CD4-positive, alpha-beta T cell (primary cell): ENCODE measurements at places on chromosomes 7 and 10.
A peak's percentile ranks its signal among the peaks of the same experiment; 100 is the strongest.

DNA sequence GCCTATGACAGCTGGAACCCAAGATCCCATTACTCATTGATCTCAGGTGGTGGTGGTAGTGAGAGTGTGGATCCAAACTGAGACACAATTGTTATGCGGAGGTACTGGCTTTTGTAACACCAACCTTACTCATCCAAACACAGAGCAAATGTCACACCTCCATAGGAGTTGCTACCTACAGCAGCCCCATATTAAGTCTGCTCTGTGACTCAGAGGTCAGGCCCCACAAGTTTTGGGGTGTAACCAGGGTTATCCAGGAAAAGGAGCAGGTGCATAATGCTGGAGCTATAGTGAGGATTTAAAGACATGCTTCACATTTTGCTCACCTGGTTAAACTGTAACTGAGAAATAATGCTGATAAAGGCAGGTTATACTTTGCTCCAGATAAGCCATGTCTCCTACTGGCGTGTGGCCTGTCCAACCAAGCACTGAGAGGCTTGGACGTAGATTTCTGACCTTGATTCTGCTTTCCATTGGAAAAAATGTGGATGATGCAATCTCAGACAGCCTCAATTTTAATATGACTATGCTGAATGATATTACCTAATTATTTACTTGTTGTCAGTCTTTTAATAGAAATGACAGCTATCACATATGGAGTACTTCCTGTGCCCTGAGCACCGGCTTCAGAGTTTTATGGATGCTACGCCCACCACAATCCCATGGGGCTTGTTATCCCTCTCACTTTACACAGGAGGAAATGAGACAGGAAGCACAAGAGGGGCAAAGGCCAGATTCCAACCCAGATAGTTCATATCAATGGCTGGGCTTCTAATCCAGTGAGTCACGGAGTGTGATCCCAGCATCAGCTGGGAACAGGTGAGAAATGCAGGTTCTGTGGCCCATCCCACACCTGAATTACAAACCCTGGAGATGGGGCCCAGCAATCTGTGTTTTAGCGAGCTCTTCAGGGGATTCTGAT lies 181.3 kb downstream of the CHN2 start:
- no peak for DNase-seq

GRCh38 chr7:23938937-23939552 lies 229.0 kb downstream of the STK31 start:
- no peak for DNase-seq

DNA sequence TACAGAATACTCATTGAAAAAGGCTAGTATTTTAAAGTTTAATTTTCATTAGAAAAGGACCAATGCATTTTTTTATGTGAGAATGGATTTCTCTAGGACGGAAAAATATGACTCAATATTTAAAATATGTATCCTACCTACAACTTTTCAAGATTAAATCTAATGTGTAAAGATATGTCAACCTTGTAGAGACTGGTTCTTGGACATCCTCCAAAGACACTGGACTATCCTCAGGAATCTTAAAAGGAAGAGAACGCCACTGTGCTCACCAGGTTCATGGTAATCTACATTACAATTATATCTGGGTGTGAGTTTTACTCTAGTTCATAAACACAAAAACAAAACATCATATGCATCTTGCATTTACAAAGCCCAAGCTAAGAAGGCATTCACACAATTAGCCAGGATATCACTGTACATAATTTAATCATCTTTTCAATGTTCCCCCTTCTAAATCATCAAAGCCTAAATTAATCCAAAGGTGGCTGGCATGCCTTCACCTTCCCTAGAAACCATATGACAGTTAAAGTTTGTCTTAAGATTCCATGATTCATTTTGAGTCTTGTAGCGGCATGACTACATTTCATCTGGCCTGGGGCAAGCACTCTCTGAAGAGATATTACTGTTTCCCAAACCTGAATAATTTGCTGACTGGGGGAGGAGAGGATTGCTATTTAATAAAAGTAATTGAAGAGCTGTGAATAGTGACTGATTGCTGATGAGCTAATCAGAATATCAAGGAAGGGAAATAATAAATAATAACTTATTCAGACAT lies 12.0 kb downstream of the SGCE start:
- DNase-seq, result no peak

GRCh38 chr7:104362756-104363155 lies 34.4 kb downstream of the LHFPL3 start:
- no peak for DNase-seq

DNA sequence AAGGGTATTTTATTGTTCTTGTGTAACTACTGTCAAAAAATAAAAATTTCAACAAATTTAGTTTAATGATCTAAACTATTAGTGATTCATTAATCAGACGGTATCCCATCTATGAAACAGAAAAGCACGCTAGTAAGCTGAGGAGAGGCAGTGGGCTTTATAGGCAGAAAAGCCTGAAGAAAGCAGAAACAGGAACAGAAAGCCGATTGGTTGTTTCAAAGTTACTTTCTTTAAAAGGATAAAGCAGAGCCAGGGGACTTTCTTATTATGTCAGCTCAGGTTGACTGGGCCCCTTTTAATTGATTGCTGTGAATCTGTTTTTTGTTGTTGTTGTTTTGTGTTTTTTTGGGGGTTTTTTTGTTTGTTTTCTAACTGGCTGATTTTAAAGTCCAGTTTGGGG lies 105.5 kb downstream of the TES start:
- DNase-seq, result no peak

GRCh38 chr7:27209933-27210440 lies 10.1 kb upstream of the HOXA13 start:
- DNase-seq, result no peak

- DNase-seq, result no peak
Measured at GRCh38 chr10:70673043-70673928, 980 bp downstream of the ADAMTS14 start.

GRCh38 chr7:13117592-13117991 lies 430.2 kb downstream of the ARL4A start:
- no peak for DNase-seq

DNA sequence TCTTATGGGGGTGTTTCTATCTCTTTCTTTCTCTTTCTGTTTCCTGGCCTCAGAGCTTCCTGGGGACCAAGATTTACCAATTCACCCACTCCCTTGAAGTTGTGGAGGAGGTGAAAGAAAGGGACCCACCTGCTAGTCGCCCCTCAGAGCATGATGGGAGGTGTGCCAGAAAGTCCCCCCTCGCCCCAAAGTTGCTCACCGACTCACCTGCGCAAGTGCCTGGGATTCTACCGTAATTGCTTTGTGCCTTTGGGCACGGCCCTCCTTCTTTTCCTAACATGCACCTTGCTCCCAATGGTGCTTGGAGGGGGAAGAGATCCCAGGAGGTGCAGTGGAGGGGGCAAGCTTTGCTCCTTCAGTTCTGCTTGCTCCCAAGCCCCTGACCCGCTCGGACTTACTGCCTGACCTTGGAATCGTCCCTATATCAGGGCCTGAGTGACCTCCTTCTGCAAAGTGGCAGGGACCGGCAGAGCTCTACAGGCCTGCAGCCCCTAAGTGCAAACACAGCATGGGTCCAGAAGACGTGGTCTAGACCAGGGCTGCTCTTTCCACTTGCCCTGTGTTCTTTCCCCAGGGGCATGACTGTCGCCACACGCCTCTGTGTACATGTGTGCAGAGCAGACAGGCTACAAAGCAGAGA lies 12.2 kb downstream of the AQP1 start:
- no peak for DNase-seq

- DNase-seq, result no peak
Measured at GRCh38 chr10:53123311-53123710, 350.7 kb upstream of the MBL2 start.

- DNase-seq, result no peak
Measured at GRCh38 chr10:37489658-37490003, 364.2 kb downstream of the ANKRD30A start.

DNA sequence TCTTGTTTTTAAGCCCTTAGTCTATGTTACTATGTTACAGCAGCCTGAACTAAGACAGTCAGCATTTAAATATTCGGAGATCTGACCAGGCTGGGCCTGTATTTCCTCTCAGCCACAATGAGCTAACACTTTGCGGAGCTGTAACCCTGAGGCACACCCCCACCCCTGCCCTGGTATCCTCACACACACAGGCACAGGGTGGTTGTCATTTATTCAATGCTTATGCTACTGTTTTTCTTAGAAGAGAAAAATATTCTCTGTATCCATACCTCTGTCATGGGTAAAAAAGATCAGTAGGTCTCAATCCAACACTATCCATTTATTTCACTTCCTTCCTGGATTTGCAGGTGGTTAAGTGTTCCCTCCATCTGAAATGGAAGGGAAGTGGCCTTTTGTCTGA lies 80.3 kb upstream of the TRIL start:
- no peak for DNase-seq

- DNase-seq, result no peak
Measured at GRCh38 chr10:17084258-17084657, 45.4 kb downstream of the CUBN start.

- no peak for DNase-seq
Measured at GRCh38 chr7:143258831-143259230, 4.4 kb upstream of the GSTK1 start.

DNA sequence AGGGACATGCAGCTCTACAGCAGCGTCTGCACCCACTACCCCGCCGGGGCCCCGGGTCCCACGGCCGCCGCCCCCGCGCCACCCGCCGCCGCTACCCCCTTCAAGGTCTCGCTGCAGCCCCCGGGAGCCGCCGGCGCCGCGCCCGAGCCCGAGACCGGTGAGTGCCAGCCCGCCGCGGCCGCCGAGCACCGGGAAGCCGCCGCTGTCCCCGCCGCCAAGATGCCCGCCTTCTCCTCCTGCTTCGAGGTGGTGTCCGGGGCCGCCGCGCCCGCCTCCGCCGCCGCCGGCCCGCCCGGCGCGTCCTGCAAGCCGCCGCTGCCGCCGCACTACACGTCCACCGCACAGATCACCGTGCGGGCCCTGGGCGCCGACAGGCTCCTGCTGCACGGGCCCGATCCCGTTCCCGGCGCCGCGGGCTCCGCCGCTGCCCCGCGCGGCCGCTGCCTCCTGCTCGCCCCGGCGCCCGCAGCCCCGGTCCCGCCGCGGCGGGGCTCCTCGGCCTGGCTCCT lies 631 bp downstream of the OTUD1 start:
- DNase-seq, result peak; percentile 20

DNA sequence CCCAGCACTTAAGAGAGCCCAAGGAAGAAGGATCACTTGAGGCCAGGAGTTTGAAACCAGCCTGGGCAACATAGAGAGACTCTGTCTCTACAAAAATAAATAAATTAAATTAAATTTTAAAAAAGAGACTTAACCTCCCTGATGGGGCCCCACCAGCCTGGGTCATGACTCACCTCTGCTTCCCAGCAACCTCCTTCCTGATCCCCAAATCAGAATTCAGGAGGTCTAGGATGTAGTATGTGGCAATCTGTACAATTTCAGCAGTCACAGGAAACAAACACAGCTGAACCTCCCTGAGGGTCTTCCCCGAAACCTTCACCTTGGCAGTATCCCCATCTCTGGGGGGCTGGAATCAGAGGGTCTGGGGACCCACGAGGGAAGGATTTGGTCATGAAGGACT lies 9.7 kb upstream of the PPP1R35 start:
- no peak for DNase-seq

DNA sequence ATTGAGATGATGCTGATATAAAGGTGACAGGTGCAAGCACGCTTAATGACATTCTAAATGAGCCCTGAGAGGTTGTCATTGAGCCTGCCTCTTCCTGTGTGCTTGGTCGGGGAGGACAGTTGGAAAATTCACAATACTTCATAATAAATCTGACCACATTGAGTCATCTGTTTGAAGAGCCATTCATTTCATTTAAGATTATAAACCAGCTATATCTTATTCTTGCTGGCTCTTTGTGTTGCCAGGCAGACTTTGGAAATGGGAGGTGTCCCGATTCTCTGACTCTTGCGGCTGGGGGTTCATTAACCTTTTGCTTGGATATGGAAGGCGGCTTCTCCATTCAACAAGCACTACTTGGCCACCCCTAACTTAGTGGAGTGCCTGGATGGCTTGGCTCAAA lies 198.2 kb downstream of the FANK1 start:
- no peak for DNase-seq

DNA sequence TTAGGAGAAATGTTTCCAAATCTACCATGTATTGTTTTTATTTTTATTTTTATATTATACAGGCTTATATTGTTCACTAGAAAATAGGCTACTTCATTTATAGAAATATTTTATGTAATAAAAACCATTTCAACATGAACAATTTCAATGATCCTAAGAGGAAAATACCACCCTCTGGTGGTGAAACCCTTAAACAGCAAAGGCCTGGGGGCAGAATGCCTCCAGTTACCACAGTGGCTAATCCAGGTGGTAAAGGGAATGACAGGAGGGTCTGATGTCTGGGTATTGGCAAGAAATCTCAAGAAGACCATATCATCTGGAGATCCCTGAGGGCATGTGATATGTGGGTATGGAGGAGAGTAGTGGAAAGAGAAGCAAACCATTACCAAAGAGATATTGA lies 19.3 kb downstream of the MACC1 start:
- DNase-seq, result no peak

- DNase-seq, result no peak
Measured at GRCh38 chr7:123655614-123656013, at the start of gene LMOD2. Gene LMOD2, plus strand, starts transcription at chr7:123655866. Its CDS starts 98 bp downstream, at chr7:123655964.

DNA sequence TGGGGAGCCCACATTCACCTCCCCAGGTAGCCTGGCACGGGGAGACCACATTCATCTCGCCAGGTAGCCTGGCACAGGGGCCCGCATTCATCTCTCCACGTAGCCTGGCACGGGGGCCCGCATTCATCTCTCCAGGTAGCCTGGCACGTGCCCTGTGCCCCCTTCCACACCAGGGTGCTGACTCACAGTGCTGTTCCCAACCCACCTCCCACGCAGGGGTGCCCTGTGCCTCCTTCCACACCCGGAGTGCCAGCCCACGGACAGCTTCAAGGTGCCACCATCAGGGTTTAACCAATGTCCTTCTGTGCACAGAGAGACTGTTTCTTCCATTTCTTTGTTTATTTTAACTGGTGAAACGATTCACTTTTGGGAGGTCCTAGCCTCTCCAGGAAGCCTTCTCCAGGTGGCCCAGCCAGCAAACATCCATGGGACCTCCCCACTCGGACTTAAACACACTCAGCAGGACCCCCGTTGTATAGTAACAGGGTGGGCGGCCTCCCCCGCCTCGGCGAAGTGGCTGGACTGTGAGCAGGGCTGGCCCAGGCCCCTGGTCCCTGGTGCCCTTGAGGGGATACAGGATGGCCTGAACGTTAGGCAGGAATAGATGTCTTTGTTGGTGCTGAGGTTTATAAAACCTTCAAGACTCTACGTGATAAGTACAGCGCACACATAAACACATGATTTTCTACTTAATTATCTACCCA lies 41.1 kb upstream of the FOXL3 start:
- DNase-seq, result no peak

DNA sequence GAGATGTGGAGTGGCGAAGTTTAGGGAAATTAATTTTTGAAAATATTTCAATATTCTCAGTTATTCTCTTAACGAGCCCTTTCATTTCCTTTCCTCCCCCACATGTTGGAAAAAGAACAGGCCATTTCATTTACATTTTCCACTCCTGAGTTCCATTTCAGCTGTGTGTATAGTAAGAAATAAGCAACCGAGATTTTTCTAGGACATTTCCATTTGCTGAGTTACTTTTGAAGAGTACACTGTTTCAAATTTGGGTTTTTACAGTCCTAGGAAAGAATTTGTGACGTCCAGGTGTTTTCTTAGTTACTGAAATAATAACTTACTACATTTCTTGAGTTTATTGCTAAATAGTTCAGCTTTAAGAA lies 1.2 kb downstream of the SEPTIN7 start:
- DNase-seq, result no peak

GRCh38 chr7:3244241-3244814 lies 56.7 kb upstream of the SDK1 start:
- no peak for DNase-seq
